ENCODE measurements at places on chromosomes 11 and 22.

DNA sequence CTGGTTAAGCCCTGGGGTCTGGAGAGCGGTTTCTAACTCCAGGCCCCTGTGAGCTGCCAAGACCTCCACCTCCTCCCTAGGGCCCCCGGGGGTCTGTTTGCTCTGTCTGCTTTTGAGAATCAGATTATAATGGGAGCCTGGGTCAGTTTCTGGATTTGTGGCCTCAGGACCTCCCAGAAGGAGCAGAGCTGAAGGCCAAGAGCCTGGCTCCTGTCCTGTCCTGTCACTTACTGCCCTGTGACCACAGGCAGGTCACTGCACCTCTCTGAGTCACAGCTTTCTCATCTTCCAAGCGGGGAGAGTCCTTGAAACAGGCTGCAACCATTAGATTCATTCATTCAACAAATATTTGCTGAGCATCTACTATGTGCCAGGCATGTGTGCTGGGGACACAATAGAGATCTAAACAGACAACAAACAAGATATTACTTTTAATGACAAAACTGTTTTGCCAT lies 87.3 kb upstream of the FGF3 start:
- no peak for DNase-seq

DNA sequence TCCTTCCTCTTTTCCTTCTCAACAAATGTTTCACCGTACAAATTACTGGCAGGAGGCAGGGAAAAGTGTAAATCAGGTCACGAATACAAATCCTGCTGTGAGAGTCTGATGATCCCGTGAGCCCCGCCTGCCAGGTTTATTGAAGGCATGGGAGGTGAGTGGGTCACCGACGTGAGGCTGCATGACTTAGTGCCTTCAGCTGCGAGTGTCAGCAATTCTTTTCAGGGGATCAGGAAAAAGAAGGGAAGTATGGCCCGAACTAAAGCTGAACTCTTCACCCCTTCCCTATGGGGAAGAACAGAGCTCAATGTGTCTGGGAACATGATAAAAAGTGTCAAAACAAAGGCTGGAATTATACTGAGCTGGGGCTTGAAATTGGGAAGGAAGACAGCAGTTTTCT lies 166.2 kb downstream of the OPCML start:
- DNase-seq, result no peak

GRCh38 chr11:67586568-67587250 lies 3.1 kb downstream of the GSTP1 start:
- DNase-seq, result no peak

DNA sequence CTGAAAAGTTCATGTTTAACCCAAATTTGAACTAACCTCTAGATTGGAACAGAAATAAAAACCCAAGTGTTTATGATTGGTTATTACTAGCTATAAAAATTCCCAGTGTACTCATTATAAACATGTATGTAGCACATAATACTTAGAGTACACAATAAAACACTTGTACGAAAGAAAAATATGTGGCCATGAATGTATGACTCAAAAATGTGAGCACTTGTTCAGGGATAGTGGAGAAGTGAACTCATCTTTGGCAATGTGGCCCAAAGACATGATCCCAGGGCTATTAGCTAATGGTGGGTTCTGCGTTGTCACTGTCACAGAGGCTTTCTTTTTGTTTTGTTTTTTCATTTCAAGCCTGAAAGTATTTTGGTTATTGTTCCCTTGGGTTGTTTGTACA lies 72.0 kb downstream of the PPFIBP2 start:
- no peak for DNase-seq

GRCh38 chr11:115931548-115932083 lies 427.4 kb upstream of the CADM1 start:
- no peak for DNase-seq

DNA sequence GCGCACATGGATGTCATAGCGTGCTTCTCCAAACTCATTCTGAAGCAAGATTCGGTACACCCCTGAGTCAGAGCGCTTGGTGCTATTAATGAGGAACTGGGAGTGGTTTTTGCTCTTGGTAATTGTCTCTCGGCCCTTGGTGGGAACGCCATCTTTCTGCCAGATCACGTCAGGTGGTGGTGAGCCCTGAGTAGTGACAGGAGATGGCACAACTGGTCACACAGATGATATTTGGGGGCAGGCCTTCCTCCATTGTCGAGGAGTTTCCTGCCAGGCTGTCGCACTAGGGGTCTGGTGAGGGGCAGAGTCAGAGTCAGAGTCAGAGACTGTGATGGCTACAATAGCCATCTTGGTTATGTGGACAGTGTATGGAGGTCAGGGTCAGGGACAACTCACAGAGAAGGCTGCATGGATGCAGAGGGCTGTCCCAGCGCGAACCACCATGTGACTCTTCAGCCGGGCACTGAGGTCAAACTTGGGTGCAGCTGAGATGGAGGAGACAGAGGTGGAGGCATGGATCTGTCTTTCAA lies 9.3 kb downstream of the TMEM86A start:
- no peak for DNase-seq

DNA sequence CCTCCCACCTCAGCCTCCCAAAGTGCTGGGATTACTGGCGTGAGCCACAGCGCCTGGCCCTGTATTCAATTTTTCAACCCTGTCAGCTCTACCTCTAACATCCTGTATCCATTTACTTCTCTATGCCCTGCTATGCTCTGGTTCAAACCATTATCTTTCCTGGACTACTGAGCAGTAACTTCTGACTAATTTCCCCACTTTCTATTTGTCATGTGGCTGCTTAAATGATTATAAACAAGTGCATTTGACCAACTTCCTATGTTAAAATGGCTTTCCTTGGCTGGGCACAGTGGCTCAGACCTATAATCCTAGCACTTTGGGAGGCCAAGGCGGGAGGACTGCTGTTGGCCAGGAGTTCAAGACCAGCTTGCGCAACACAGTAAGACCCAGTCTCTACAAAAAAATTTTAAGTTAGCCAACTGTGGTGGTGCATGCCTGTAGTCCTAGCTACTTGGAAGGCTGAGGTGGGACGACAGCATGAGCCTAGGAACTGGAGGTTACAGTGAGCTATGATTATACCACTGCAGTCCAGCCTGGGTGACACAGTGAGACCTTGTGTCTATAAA lies 2.1 kb downstream of the MED19 start:
- no peak for DNase-seq

DNA sequence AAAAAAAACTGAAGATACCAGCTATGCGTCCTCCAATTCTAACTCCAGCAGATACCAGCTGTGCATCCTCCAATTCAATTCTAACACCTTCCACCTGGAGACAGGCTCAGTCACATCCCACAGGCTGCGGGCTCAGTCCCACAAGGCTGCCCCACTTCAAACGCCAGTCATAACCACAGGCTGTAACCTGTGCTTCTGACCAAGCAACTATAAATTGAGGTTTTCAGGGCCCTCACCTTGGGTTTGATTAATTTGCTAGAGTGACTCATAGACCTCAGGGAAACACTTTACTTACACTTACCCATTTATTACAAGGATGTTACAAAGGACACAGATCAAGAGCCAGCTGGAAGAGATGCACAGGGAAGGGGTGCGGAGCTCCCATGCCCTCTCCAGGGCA lies 32.4 kb upstream of the MSANTD2 start:
- no peak for DNase-seq

DNA sequence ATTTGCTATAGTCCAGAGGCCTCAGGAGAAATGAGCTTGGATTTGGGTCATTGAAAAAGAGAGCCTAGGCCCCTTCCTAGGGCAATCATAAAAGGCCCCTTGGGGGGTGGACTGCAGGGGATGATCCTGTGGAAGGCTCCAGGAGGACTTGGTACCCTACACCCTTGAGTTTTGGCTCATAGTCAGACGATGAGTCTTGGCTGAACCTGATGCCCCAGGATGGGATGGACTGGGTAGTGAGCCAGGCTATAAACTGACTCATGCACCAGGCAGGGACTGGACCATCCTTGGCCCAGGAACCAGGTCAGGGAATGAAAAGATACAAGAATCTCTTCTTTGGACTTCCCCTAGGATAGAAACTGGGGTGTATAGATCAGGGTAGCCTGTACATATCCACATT lies 54.2 kb downstream of the NAV2 start:
- no peak for DNase-seq

DNA sequence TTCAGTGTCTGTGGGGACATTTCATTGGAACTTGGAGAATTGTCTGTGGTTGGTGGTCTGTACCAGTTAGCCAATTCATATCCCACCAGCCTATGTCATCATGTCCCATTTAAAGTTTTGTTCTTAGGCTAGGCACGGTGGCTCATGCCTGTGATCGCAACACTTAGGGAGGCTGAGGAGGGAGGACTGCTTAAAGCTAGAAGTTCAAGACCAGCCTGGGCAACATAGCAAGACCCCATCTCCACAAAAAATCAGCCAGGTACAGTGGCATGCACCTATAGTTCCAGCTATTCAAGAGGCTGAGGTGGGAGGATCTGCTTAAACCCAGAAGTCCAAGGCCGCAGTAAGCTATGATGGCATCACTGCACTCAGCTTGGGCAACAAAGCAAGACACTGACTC lies 55.6 kb upstream of the CCND1 start:
- DNase-seq, result no peak

DNA sequence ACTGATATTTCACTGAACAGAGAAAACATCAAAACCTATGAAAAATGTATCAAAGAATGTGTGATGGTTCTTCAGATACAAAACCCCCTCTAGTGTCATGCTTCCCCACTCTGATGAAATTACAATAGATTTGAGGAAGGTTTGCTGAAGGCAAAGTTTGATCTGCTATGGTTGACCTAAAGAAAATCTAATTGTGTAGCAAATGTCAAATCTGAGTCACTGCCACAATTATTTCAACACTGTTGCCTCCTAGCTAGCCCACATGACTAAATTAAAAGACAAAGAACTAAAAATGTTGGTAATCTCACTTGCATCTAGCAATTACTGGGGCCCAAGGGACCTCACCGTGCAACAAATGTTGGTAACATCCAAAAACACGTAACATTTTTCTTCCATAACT lies 728.0 kb downstream of the DLG2 start:
- DNase-seq, result no peak

DNA sequence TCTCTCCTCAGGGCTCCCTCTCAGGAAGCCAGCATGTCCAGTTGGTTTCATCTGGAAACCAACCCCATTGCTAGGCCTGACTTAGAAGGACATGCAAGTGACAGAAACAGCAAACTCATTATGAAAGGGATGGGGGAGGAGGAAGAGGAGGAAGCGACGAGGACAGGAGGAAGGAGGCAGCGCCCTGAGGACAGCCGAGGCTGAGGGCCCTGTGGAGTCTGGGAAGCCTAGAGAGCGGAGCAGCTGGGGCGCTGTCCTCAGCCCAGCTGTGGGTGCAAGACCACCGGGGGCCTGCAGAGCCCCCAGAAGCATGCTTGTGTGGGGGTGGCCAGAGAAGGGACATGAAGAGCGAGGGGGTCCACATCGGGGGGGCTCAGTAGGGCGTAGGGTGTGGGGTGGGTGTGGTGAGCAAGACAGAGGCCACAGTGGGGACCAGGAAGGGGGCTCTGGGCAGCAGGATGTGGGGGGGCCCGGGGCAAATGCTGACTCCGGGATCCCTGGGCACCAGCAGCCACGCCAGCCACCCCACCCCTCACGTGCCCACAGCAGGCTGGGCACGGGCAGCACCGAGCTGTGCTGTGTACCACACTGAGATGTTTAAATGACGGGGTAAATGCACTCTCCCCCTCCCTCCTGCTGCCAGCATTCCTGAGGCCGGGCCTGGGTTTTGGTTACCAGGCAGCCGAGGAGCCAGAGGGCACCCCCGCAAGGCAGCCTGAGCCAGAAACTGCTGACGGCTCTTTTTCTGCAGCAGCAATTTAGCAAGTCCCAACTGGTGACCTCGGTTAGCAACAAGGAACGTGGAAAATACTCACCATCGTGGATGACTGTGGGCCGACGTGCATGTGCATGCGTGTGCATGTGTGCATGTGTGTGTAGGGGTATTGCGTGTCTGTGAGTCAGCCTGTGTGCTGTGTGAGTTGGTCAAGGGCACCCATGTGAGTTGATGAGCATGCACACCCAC lies 82.7 kb upstream of the LINC01488 start:
- no peak for DNase-seq

DNA sequence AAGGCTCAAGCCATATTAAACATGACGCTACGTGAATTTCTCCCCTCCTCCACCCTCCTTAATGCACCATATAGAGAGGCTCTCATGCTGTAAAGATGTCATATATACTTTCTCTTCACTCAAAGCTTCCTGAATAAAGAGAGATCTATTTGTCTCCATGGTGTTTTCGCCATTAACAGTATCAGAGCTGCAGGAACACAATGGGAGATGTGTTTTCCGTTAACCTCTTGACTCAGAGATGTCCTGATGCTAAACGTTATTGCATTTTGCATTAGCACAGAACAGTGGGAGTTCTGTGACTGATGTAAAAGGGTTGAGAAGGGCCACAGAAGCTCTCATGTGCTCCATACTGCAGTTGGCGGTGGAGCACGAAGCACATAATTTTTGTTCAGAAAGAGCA lies 25.7 kb upstream of the BLID start:
- DNase-seq, result no peak

- DNase-seq, result no peak
Observed at GRCh38 chr22:31005535-31005934, 36.5 kb downstream of the TUG1 start.

GRCh38 chr22:42887523-42888507 lies 30.7 kb upstream of the ARFGAP3 start:
- DNase-seq, result no peak

GRCh38 chr22:35530700-35531099 lies 9.9 kb upstream of the RASD2 start:
- no peak for DNase-seq

DNA sequence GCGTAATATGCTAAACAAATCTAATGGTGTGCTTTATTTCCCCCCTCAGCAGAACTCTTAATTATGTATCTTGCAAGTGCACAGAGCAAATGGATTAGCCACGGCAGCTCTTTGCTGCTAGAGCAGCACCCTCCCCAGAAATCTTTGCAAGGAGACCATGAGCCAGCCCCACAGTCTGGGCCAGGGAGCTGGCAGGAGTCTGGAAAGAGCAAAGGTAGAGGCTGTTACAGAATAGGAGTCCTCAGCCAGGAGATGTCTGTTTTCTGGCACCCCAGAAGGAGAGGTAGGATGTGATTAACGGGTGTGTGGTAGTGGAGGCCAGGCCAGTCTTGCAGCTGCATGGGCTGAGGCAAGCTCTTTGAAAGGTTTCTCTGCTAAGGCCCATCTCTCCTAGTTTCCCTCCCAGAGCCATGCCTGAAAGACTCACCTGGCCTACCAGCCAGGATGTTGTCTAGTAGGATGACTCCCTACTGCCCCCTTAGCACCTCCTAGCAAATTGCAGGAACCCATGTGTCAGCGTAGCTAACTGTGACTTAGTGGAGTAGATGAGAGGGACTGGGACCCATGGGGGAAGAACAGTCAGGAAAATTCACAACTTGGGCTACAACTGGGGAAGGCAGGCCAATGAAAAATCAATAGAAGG lies 557.2 kb downstream of the BUD13 start:
- DNase-seq, result no peak

DNA sequence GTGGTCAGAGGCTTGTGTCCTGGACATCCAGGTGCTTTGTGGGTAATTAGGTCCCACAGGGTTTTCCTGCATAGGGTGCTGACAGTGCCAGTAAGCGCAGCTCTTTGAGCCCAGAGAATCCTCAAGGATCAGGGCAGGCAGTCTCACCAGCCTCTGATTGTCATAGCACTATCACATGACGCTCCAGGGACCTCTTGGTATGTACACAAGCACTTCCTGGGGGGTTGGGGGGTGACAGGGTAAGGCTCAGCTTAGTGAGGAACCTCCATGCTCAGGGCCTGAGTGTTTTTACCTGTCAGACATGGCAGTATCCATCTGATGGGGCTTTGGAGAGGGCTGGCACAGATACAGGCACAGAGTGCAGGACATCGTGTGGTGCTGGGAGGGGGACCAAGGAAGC lies 27.9 kb upstream of the SUSD2 start:
- peak; percentile 33 for DNase-seq

GRCh38 chr11:2534134-2534956 lies 89.5 kb downstream of the KCNQ1 start:
- peak; percentile 8 for DNase-seq

- no peak for DNase-seq
Observed at GRCh38 chr22:27687984-27688545, 113.5 kb downstream of the MN1 start.
